Activated T-cell treated with anti-CD3 and anti-CD28 coated beads for 4 hours (primary cell): ENCODE measurements at places on chromosomes 3 and 15.

GRCh38 chr3:179977356-179977755, 59.4 kb downstream of the PEX5L start:
- no peak for DNase-seq

DNA sequence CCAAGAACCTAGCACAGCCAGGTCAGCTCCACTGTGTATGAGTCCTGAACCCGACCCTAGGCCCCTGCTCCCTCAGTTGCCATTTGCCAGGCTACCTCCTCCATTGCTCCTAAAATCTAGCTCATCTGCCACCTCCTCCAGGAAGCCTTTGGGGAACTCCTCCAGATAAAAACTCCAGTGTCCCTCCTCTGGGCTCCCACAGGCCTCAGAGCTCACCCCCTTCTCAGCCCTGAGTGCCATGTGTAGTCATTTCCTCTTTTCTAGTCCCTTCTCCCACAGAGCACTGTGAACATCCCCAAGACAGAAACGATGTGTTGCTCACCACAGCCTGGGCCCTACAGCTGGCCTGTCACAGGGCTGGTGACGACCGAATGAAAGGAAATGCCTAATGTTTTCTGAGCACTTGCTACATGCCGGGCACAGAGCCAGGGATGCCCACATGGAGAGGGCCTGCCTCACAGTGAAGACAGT, 61.0 kb downstream of the IQSEC1 start:
- no peak for DNase-seq

DNA sequence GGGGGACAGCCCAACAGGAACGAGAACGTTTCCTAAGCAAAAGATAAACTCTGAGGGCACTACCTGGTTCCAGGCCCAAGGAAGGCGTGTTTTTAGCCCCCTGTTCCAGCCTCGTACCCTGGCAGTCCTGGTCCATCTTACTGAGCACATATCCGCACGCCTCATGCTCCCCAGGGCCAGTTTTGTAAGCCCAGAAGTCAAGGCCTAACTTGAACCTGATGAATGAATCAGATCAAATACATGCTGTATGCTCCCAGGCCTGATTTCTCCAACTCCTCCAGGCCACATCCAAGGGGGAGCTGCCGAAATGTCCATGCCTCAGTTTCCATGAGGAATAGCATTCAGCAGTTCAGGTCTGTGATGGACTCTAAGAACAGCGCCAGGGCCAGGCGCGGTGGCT, 14.3 kb upstream of the DOCK3 start:
- DNase-seq, result no peak

- DNase-seq, result no peak
Observed at GRCh38 chr15:22228101-22228762, 147.9 kb downstream of the OR4M2 start.

- DNase-seq, result no peak
Observed at GRCh38 chr3:105829229-105829628, 39.6 kb downstream of the CBLB start.
